ENCODE measurements at places on chromosomes 6 and 20.

DNA sequence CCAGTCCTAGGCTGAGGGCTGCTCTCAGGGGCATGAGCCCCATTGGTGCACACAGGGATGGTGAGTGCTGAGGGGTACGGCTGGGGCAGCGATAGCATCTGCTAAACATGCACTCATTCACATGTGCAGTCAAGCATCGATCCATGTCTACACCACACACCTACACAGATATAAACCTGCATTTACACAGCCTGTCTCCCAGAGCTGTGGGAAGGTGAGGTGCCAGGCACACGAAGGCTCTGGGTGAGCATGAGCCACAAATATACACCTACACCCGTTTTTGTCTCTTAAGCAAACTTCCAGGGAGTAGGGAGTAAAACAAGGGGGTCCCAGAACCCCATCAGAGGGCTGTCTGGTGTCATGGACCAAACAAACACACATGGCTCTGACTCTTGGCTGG lies 99.3 kb downstream of the GRM4 start:
- DNase-seq: no peak

GRCh38 chr20:18985551-18985950 lies 172.0 kb downstream of the SCP2D1 start:
- no peak for DNase-seq

DNA sequence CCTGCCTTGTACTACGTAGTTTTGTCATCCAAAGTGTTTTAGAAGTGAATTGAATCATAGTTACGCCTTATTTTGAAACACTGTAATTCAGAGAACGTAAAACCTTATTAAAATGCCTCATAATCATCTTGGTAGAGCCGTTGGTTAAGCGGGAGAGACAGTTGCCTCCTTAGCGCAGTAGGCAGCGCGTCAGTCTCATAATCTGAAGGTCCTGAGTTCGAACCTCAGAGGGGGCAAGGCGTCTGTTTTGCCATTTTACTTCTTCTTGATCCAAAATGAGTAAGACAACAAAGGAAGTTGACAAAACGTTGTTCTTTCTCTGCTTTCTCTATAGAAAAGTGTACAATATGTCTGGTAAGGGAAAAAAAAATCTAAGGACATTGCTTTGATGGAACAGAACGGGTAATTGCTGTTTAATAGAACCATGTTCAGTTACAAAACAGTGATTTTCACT lies 20.7 kb upstream of the TRIM27 start:
- peak; percentile 88 for DNase-seq

DNA sequence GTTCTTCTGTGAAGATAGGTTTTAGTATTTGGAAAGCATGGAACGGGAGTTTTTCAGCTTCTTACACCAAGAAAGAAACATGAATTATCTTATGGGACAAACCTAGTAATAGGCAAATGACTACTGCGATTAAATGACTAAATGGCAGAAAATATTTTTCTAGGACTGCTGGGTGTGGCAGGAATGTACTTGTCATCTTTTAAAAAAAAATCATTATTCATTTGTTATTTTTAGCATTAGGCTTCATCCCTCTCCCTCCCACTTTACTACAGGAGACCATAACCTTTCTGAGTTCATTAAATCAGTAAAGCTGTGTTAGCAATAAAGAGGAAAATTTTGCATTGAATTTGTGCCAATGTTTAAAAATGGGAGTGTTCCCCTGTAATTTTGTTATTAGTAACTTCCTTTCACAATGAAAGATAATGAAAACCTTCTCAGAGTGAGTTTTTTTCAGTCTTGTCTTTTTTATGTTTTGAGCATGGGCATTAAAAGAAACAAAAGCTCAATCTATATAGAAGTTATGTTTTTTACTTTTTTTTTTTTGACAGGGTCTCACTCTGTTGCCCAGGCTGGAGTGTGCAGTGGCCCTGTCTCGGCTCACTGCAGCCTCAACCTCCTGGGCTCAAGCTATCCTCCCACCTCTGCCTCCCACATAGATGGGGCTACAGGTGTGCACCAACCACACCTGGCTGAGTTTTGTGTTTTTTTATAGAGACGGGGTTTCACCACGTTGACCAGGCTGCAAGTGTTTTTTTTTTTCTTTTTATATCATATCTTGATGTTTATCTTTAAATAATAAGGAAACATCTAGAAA lies 105.6 kb upstream of the CLDN20 start:
- no peak for DNase-seq

- no peak for DNase-seq
Measured at GRCh38 chr6:139632840-139633239, 258.4 kb upstream of the CITED2 start.

DNA sequence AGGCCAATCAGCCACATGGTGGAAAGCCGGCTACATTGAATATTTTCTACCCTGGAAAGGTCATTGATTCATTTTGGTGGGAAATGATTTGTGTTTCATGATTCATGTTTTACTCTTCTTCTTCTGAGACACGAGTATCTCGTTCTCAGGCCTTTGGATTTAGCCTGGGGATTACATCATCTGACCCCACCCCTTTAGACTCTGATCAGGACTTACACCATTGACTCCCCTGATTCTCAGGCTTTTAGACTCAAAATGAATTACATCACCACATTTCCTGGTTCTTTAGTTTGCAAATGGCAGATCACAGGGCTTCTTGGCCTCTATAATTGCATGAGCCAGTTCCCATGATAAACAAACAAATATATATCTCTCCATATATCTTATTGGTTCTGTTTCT lies 228.8 kb downstream of the ADGRG6 start:
- no peak for DNase-seq

DNA sequence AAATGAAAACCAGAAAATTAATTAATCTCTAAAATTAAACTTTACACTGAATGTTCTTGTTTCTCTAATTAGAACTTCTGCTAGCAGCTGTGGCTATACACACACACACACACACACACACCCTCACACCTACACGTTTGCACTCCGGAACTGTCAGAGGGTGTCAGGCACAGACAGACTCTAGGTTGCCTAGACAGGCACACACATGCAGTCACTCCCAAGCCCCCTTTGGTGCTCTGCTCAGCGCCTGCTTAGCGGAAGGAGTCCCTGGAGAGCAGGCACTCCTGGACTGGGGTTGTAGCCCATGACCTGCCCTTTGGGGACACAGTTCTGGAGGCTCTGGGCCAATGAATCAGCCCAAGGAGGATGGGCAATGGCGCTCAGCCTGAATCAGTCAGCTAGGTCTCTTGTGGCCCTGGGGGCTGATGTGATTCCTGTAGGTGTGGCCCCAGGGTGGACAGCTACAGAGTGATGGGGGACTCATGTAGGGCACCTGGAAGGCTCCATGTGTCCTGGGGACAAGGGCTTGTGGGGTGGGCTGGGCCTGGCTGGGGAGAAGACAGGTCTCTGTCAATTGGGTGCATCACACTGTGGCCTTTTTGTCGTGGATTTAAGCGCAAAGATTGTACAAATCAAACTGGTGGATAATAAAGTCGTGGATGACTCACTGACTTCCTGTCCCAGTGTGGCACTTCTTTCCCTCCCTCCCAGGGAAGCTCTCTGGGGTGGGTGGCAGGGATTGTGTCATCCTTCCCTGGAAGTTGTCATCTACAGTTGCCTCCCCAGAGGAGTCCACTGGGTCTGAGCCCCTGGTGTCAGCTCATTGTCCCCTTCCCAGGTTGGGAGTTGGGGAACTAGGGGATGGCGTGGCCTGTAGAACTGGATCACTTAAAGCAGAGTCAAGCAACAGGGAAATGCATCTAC lies 8.8 kb downstream of the TMEM151B start:
- DNase-seq: peak; percentile 59

- peak; percentile 66 for DNase-seq
Measured at GRCh38 chr6:161111261-161111660, 119.7 kb downstream of the MAP3K4 start.

GRCh38 chr6:25902071-25902470 lies 28.0 kb upstream of the SLC17A3 start:
- no peak for DNase-seq

GRCh38 chr20:62651285-62652021 lies 9.2 kb downstream of the SLCO4A1 start:
- DNase-seq: peak; percentile 76

DNA sequence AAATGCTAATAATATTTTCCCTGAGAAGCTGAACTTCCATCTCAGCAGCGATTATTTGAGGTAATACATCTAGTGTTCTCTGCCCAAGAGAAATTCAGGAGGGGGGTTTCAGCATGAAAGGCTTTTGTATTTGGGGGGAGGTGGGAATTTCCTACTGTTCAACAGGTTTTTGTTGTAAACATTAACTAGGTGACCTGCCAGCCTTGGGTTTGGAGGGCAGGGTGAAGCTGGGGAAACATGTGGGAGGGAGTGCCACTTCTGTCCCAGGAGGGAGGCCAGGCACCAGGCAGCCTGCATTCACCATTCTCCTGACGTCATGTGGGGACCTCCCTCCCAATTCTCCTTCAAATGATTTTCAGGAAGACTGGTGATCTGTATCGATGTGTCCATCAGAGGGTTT lies 37.7 kb upstream of the PKHD1 start:
- no peak for DNase-seq

- DNase-seq: no peak
Measured at GRCh38 chr6:91435630-91436029, 848.8 kb upstream of the MAP3K7 start.

DNA sequence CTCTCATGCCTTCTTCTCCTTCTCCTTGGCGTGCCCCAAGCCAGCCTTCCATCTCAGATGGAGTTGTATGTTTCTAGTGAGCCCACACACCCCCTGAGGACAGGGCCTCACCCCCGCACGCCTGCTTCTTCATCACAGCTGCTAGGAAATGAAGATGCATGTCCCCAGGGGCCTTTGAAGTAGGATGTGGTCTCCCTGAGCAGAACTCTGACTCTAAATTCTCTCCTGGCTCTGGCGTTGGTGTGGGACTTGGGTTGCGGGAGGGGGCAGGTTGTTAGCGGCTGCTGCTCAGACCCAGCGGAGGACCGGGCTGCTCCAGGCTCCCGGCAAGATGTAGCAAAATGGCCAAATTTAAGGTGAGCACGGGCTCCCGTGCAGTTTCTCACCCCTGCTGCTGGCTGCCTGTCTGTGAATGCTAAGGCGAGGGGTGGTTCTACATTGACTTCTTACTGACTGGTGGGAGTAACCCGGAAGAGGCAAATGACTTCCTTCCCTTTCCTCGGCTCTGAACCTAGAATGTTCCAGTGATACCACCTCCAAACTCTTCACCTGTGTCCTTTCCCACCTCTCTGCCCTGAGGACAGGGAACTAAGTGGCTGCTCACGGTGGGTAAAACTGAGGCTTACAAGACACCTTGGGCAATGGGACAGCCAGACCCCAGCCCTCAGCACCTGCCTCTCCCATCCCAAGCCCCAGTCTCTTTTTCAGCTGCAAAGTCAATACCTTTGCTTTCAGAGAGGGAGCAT lies 8.8 kb downstream of the SYNJ2 start:
- no peak for DNase-seq
